DMS79 (cell line): ENCODE measurements at places on chromosomes 2 and 18.

DNA sequence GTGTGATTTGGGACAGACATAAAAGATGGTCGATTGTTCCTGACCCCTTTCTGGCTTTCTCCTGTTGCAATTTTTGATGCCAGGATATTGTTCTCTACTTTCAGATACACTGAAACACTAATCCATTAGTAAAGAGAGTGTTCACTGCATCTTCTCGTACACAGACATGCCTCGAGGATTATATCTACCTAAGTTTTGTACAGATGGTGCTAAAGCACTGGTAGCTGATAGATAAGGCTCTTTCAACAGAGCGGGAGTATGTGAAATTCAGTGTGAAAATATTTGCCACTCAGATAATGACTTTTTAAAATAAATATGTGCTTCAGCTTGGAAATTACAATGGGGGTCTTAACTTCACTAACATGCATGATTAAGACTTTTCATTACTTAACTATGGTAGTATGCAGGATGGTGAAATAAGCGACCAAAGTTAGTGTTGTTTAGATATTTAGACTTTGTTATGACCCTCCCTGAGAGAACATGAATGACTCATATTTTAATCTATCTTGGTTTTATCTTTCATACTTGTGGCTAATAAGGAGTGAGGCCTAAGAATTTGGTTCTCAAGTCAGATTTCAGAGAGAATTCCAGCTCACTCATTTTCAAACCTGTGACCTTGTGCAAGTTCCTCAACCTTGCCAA lies 474.9 kb downstream of the NRXN1 start:
- no peak for DNase-seq

- DNase-seq, result no peak
These were observed 143.4 kb upstream of the CYP26B1 start for GRCh38 chr2:72291059-72291458.

- DNase-seq, result no peak
These were observed 23.8 kb upstream of the SLC20A1 start for GRCh38 chr2:112621790-112622527.

- DNase-seq, result no peak
These were observed 60.6 kb upstream of the HS6ST1 start for GRCh38 chr2:128379021-128380015.

DNA sequence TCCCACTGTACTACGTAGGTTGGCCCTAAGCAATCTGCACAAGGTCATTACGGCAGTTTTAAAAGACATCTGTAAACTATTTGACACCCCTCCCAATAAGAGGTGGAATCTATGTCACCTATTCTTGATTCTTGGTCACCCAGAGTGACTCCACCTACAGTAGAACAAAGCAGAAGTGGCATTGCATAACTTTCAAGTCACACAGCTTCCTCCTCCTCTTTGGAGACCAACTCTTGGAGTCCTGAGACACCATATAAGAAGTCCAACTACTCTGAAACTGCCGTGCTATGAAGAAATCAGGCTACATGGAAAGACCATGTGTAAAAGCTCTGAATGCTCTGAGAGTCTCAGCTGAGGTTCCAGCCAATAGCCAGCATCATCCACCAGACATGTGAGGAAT lies 253.5 kb upstream of the CDH20 start:
- no peak for DNase-seq

DNA sequence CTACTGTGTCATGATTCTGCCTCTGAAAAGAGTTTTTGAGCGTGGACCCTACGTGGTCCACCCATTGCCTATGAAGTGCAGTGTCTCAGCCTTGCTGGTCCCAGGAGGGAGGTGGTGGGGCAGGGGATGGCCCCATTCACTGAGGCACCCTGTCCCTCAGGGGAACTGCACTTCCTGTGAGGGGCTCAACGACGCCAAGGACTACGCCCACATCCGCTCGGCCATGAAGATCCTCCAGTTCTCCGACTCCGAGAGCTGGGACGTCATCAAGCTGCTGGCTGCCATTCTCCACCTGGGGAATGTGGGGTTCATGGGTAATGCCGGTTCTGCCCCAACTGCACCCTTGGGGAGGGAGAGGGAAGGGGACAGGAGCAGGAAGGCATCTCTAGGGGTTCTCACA lies 42.5 kb downstream of the MYO7B start:
- DNase-seq, result no peak

DNA sequence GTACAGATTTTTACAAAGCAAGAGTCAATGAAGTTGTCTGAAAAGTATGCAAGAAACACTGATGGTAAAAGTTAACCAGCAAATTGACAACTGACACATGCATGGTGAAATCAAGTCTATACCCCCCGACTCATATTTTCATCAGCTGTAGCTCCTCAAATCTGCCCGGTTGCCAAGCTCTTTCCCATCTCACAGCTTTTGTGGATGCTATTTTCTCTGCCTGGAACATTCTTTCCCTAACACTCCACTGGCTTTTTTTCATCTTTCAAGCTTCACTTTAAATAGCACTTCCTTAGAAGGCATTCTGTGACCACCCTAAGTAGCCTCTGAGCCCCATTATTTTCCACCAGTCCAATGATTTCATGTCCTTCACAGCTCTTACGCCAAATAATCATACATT lies 18.1 kb downstream of the NBAS start:
- DNase-seq, result no peak

GRCh38 chr2:43898838-43899346 lies 60.1 kb downstream of the ABCG8 start:
- no peak for DNase-seq

DNA sequence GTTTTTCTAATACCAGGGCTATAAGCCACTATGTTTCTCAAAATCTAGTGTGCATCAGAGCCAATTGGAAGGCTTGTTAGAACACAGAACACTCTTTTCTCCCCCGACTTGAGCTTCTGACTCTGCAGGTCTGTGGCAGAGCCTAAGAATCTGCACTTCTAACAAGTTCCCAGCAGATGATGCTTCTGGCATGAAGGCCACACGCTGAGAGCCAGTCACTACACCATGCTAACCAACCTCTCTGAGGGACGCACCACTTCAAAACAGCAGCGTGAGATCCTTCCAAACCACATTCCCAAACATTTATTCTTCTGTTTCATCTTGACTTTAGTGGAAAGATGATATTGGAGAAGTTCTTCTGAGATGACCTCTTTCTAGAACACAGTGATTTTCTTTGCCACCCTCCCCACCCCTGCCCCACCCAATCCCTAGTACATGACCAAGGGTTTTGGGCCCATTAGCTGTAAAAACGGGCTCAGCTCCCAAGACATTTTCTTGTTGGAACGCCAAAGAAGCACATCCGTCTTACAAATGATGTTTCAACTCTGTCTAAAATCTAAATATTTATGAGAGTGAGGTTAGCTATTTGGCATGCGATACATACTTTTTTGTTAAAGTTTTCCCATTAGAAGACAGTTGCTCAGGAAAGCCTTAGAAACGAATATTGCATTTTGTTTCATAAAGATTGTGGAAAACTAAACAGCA lies 391.9 kb downstream of the TMEM182 start:
- no peak for DNase-seq

- no peak for DNase-seq
These were observed 150.0 kb downstream of the STK39 start for GRCh38 chr2:168097431-168097830.

DNA sequence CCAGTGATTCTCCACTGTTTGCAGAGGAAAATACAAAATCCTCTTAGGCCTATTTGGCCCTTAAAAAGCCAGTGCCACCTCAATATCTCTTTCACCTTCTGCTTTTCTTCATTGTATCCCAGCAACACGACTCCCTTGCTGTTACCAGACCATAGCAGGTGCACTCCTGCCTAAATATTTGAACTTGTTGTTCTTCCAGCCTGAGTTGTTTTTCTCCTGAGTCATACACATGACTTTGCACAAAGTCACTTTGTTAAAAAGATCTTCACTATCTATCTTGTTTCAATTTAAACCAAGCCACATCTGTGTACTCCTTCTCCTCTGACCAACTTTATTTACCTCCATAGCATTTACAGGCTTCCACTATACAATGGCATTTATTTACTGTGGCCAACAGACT lies 103.6 kb downstream of the LRRTM4 start:
- DNase-seq, result no peak

DNA sequence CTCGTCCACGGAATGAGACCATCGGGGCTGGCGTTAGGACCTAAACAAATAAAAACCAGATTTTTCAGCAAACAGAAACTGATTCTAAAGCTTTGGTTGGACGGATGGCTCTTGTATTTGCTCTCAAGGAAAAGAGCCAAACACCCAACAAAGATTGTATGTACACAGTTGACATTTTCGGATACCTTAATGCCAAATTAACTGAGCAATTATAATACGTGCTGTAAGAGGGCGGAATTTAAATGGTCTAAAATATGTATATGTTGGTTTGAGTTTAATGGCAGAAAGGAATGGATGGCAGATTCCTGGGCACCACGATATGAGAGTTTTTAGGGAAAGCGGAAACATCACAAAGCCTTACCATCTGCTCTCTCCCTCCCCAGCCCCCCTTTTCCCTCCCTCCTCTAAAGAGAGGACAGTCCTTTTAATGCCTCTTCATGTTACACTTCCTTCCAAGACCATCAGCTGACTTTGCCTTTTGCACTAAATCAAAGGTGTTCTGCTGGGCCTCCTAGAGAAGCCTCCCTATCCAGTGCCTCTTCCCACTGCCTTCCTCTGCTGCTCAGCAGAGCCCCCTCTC lies 33.3 kb downstream of the STAT1 start:
- DNase-seq, result peak; percentile 34

GRCh38 chr2:120236791-120237190 lies 13.6 kb upstream of the TMEM185B start:
- DNase-seq, result no peak

DNA sequence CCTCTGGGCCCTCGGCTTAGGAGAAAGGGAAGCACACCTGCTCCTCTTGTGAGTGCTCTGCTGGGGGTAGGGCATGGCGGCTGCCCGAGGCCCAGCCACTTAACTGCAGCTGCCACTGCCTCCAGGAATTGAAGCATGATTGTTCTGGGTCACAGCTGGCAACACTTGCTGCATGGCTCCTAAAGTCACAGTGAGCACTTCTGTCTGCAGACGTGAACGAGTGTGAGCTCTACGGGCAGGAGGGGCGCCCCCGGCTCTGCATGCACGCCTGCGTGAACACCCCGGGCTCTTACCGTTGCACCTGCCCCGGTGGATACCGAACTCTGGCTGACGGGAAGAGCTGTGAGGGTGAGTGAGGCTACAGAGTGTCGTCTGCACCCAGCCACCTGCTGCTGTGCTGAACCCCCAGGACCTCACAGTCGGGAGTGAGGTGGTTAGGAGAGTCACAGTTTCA lies 44.4 kb downstream of the FBLN7 start:
- DNase-seq, result peak; percentile 97

DNA sequence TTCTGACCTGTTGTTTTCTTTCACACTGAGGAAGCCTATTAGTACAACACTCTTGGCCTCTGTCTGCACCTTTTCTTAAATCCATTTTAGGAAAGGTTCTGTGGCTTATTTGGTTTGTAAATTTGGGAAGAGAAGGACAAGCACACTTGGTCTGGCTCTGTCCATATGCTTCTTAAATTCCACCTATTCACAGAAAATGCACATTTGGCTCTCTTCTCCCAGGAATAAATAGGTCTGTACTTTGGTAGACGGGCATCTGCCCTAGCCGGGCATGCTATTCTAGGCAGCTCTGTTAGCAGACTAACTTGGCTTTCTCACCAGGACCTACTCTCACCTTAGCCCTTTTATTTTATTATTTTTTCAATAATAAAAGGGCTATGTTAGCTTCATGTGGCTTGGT lies 1211.8 kb upstream of the SLC39A10 start:
- DNase-seq, result no peak

DNA sequence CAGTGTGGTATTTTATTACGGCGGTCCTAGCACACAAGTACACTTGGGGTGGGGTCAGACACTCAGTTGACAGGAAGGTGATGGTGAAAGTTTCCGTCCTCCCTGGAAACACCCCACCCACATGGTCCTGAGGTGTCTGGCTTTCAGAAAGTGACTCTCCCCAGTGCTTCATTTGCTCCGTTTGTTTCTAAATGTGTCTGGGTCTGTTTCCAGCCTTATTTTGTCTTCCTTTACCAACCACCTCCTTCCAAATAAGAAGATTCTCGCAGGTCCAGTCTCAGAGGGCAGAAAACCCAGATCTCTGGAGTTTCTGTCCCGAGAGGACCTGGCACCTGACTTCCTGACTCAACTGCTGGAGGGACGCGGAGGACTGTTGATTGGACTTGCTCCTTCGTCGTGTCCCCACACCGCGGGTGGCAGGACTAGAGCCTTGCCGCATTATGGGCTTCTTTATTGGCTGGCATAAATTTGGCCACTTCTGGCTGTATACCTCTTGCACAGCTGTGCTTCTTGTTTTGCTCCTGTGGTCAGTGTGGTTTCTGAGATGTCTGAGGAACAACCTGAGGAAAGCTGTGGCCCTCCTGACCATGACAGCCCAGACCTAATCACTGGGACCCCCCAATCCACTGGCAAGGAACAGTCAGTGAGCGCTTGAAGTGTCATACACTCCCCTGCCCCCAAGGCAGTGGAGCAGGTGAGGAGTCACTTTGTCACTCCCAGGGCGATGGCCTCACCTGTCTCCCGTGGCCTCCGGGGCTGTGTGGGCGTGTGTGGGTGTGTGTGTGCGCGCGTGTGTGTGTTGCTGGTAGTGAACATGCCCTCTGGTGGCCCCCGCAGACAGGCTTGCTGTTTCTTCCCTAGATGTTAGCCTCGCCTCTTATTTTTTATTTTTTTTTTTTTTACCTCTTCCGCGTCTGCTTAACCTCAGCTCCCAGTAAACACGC lies 45.6 kb downstream of the MEX3C start:
- DNase-seq, result no peak

GRCh38 chr2:240958366-240959213 lies 39.8 kb upstream of the SNED1 start:
- DNase-seq, result no peak

DNA sequence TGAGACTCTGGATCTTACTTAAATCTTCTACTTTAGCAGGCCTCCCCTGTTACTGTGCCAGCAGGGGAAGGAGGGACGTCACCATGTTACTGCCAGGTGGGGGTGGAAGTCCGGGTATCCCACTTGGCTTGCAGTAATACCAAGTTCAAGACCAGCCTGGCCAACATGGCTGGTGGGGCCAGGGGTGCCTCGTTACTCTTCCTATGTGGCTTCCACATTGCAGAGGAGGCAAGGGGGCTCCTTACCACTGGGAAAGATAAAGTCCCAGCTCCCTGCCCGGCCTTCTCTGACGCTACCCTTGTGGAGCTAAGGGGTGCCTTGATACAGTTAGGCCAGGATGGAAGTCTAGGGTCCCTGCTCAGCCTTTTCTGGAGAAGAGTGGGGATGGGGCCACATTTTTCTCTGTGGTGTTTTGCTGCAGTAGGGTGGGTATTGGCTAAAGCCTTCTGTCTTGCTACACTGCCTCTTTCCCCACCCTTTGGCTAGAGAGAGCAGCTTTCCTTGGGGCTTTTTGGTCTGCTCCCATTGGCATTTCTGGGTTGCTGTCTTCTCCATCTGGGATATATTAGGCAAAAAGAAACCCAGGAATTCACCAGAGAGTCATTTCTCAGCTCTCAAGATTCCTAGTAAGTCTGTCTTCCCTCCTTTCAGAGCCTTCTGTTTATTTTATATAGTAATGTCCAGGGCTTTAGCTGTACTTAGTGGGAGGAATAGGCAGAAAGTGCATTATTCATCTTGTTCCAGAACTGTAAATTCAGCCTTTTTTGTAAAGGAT lies 21.9 kb downstream of the ELMOD3 start:
- DNase-seq, result no peak
